Pons (tissue), 1 donor: ENCODE measurements at places on chromosomes 6 and 20.

- DNase-seq, result no peak
Observed at GRCh38 chr6:134532694-134533624, 215.0 kb upstream of the SGK1 start.

GRCh38 chr20:20060234-20060998 is 8.1 kb downstream of the CFAP61 start:
- no peak for DNase-seq

DNA sequence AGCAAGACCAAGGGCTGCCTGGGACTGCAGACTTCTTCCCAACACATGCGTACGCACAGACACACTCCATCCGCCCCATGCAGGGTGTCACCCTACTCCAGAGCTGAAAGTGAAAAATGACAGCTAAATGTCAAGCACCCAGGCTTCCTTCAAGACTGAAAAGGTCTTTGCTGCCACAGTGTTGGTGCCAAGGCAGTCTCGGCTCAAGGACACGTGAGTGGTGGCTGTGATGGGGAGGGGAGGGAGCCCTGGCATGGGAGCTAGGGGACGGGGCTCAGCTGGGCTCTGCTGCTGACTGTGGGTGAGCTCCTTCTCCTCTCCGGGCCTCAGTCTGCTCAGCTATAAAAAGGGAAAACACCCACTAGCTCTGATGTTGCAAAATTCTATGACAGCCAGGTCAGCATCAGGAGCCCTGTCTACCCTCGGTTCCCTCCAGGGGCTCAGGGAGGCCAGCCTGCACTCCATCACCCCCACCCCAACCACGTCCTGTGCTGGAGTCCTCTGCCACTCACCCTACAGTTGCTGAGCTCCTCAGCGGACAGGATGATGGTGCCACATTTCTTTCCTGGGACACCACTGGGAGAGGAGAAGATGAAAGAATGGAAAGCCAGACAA is 47.6 kb downstream of the CPNE5 start:
- DNase-seq, result no peak

DNA sequence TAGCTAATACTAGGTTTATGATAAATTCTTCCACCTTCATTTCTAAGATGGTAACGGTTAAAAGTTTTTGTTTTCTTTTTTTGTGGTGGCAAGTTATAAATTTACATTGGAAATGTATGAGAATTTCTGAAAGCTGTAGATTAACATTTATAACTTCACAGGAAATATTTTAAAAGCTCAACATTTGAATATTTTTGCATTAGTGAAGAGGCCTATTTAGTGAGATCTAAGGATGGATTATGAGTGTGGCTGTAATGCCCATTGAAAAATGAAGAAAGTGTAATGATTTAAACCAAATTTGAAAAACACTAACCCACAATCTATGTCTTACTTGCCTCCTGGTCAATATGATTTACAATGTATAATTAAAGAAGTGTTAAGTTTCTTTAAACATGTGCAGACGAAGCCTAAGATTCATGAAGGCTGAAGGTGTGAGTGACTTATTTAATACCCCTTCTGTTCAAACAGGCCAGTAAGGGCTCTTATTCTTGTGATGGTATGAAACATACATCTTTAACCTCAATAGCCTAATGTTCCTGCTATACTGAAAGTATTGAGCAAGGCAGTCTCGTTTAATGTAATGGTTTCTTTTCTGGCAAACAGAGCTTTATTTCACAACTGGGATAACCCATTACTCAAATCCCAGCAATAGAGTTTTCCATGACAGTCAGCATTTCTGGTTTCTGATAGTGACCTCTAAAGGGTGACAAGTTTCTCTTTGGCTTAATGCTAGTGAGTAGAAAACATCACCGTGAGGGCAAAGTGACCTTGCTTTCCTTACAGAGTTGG is 13.2 kb downstream of the HDGFL1 start:
- no peak for DNase-seq

DNA sequence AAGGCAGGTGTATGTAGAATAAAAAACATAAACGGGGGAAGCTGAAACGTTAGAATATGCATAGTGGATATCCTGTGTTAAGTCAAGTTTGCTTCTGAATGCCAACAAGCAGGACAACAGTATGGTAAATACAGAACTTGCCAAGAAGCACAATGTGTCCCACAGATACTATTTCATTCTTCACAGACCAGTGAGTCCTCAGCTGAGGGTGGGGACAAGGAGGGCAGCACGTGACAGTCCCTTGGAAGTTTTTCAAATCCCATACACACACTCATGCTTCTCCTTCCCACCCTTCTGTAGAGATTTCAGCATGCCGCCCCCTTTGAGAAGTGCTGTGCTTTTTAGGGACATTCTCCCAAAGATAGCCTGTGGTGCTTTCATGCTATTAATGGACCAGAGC is 268.5 kb upstream of the ECI2 start:
- no peak for DNase-seq
